NCI-H1092 treated with DMSO at 0.1 percent for 48 hours (cell line): ENCODE measurements at places on chromosomes 12 and 14.
A peak's percentile ranks its signal among the peaks of the same experiment; 100 is the strongest.

GRCh38 chr12:5965950-5966383 lies 20.9 kb upstream of the ANO2 start:
- peak; percentile 12 for DNase-seq

DNA sequence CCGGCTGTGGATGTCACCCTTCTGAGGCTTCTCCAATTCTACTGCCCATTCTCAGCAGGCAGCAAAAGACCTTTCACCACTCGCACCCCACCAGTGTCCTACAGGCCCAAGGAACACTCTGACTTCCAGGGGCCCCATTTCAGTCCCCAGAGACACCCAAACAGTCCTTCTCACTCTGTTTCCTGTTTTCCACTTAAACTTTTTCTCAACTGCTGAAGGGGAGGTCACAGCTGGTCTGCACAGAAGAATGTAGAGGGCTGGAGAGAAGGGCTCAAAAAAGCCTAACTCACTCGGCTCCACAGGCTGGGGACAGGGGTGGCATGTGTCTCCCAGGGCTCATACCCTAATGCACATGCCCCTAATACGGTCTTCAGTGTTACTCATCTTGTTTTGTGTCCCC lies 4.2 kb upstream of the DTX1 start:
- no peak for DNase-seq

- no peak for DNase-seq
These were observed 86.9 kb downstream of the SPTSSA start for GRCh38 chr14:34374998-34375740.

GRCh38 chr14:24438223-24439097 lies 4.1 kb downstream of the SDR39U1 start:
- no peak for DNase-seq

GRCh38 chr12:95742586-95742985 lies 48.0 kb downstream of the NTN4 start:
- no peak for DNase-seq

GRCh38 chr12:50597200-50598195 lies 92.7 kb downstream of the DIP2B start:
- no peak for DNase-seq

GRCh38 chr12:52906191-52906601 lies 1.3 kb upstream of the KRT8 start:
- no peak for DNase-seq

GRCh38 chr12:95796225-95796981 lies 5.8 kb upstream of the NTN4 start:
- no peak for DNase-seq

DNA sequence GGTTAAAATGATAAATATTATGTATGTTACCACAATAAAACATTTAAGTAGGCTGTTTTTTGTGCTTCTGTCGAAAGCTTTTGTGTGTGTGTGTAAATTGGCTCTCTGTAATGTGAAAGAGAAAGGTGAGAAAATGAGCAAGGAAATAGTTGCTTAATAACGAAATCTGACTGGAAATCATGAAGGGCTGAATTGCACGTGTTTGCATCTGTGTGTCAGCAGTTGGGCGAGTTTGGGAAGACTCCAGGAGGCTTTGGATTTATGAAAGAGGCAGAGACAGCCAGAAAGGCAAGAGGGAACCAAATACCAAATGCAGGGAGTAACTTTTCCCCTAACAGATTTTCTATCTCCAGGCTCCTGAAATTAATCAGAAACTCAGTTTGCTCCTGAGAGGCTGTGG lies 47.2 kb upstream of the PLEKHG3 start:
- DNase-seq, result no peak

DNA sequence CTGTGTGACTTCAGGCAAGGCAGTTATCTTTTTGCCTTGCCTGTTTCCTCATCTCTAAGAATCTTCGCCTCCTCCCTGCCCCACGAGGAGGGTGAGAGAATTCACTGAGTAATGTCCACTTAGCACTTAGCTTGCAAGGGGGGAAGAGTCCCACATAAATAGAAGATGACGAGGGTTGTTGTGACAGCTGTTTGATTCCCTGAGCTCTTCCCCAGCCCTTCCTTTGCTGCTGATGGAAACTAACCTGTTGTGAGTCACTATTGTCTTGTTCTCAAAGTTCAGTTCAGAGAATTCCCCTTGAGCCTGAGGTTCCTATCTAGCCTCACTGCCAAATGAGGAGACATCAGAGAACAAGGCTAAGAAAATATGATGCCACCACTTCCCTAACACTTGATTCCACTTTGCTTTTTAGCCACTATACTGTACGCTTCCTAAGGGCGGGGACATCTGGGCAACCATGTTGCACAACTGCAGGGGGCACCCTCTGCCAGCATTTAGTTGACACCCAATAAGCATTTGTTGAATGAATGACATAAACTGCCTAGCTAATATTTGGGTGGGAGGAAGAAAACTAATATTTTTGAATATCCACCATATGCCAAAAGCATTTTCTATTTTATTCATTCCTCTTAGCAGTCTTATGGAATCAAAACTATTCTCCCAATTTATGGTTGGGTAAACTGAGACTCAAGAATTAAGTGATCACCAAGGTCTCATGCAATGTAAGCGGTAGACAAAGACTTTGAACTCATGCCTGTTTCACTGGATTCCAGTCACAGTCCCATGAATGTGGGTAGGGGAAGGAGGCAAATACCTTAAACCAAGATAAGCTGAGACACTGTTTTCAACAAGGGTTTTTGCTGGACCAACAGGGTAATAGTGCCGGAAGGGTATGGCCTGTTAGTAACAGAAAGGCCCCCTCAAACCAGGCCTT lies 77.6 kb downstream of the ZFP36L1 start:
- DNase-seq, result no peak

- DNase-seq, result no peak
These were observed 52.0 kb downstream of the PEX5 start for GRCh38 chr12:7241404-7242005.

DNA sequence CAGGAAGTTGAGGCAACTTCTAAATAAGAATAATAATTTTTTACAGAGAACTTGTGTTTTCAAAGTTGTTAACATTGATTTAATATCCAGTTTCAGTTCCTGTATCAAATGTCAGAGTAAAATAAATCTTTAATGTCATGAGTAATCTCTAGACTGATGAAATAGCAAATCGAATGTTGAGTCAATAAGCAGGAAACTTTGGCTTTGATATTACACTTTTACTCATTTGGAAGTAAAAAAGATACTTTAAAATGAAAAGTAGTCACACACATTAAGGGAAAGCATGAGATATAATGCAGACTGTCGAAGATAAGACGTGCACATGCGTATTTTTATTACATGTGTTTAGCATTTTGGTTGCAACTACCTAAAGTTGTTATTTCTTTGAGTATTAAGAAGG lies 78.2 kb upstream of the PTGDR start:
- DNase-seq, result no peak

DNA sequence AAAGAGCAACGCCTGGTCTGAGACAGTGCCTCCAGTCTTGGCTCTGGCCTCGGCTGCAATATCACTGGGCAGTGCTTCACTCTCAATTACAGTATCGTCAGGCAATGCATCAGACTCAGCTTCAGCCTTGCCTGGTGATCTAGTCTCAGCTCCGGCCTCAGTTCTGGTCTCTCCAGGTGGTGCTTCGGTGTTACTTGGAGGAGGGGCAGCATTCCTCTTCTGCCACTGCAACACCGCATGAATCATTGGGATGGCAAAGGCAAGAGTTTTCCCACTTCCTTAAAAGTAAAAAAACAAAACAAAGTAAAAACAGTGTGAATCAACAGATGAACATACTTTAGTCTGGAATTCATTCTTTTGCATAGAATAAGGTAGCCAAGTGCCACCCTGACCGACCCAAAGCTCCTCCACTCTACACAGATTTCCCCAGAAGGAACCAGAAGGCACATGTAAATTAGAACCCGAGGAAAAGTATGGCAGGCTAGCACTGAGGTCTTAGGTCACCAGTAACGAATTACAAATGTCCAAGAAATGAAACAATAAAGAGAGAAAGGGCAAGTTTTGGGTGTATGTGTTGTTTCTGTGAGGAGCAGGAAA lies 18.6 kb downstream of the DDX24 start:
- DNase-seq, result no peak

DNA sequence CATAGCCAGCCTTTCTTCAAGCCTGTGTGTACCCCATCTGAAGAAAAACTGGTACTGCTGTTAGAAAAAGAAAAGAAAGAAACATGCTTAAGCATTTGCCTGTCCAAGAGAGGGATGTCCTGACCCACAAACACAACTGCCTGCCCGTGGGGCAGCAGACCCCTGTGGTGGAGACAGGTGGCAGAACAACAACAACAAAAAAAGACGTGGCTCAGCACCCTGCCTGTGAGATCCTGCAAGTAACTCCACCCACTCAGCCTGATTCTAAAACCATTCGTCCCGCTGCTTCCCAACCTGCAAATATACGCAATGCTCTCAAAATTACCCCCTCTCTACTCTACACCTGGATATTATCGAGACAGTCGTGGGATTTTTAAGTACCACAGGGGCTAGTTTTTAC lies 64.9 kb upstream of the ZDHHC17 start:
- DNase-seq, result no peak

GRCh38 chr12:62299617-62300016 lies 39.4 kb downstream of the USP15 start:
- no peak for DNase-seq

- no peak for DNase-seq
These were observed 43.0 kb upstream of the BDKRB2 start for GRCh38 chr14:96161636-96162035.

DNA sequence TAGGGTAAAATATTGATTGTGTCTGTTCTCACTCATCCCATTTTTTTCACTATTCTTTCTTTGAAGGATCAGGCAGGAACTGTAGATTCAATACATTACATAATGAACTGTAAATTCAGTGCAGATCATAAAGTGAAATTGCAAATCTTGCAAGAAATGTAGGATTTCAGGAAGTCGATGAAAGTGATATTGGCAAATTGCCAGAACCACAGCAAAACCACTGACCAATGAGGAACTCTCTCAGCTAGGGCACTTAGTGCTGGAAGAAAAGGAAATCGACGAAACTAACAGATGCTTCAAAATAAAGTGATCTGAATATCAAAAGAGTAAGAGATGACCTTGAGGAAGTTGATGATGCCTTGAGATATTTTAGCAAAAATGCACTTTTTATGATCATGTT lies 157.6 kb downstream of the AACS start:
- no peak for DNase-seq

- no peak for DNase-seq
These were observed 212.4 kb downstream of the EGLN3 start for GRCh38 chr14:33738491-33738890.

DNA sequence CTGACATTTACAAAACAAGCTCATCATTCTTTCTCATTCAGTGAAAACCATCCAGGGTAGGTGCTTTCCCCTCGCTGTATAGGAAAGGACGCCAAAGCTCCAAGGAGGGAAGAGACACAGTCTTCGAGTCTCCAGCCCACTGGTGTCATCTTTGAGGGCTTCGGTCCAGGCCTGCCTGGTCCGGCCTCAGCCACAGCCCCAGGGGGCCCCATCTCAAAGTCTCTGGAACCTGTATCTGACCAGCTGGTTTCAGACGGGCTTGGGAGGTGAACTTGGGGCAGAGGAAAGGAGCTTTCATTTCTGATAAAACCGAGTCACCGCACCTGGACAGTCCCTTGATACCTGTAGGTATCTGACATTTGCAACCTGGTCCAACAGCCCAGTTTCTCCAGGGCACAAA lies 229.5 kb upstream of the RTL1 start:
- DNase-seq, result no peak

DNA sequence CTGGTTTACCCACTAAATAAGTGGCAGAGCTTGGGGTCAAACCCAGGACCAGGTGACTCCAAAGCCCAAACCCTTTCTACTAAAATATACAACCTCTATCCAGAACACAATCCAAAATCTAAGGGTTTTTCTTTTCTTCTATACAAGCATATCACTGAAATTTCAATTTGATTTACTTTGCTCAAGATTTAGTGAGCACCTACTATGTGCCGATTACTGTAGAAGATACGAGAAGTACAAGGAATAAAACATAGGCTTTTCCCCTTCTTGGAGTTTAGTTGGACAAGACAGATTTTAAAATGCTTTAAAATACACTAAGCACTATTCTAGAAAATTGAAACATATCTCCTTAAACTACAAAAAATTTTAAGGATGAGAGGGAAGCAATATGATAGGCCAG lies 2.8 kb downstream of the L3HYPDH start:
- no peak for DNase-seq

DNA sequence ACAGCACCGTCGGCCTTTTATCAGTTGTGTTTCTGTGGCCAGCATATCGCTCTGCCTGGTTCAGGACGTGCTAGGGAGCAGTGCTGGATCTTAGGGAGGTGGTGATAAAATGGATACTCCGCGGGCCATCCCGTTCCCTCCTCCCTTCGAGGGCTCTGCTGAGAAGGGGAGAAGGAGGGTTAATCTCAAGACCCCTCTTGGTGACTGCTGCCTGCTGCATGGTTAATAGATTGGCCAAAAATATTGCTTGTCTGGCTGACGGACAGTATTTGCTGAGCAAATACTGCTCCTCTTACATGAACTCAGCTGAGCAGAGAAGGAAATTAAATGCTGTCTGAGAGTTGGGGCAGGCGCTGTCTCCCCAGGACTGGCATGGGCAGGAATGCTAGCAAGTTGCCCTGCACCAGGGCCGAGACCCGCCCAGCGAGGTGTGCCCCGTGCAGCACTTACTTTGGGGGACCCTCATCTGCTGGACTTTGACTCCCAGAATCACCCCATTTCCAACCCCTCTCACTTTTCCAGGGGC lies 1.2 kb downstream of the FBRSL1 start:
- DNase-seq, result no peak

GRCh38 chr14:46245276-46245675 lies 406.3 kb downstream of the RPL10L start:
- DNase-seq, result no peak

- no peak for DNase-seq
These were observed 268.7 kb downstream of the ZFP36L1 start for GRCh38 chr14:68523989-68524725.

DNA sequence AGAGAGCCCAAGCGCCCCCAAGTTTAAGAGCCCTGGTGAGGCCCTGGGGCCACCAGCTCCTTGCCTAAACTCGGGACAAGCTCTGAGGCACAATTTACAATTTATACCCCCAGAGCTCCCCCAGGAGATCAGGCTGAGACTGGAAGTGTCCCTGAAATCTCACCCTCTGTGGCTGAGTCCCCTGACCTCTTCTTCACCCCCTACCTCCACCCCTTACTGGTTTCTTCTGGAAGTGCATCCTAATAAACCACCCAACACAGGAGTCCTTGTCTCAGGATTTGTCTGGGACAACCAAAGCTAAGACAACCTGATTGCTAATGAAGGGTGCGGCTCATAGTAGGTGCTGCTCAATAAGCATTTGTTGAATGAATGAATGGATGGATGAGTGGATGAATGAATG lies 206.4 kb downstream of the BCL11B start:
- no peak for DNase-seq

DNA sequence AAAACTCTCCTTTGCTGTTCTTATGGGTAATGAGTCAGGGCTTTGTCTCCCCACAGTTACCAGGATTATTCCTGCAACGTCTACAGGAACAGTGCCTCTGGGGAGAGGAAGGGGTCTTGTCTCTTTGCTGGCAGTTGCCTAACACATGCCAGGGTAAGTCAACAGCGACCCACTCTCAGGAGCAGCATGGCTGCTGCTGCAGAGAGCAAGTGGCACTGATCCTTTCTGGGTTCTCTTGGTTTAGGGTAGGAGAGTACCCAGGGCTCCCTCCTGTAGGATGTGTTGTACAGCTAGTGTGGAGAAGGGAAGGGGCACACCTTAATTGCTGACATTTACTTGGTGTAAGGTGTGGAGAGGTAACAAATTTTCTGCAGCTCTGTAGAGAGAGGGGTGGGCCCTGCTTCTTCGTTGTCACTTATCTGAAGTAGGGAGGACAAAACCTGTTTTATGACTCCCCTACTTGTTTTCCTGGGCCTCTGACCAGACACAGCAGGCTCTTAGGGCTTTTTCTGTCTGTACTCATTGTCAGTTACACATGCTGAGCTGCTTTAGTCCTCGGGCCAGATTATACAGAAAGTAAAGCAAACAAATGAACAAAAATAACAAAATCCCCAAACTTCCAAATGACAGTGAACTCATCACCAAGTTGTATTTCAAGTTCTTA lies 168.2 kb downstream of the ACSS3 start:
- DNase-seq, result peak; percentile 62
